ENCODE measurements at places on chromosomes 7 and 10.
A peak's percentile ranks its signal among the peaks of the same experiment; 100 is the strongest.

DNA sequence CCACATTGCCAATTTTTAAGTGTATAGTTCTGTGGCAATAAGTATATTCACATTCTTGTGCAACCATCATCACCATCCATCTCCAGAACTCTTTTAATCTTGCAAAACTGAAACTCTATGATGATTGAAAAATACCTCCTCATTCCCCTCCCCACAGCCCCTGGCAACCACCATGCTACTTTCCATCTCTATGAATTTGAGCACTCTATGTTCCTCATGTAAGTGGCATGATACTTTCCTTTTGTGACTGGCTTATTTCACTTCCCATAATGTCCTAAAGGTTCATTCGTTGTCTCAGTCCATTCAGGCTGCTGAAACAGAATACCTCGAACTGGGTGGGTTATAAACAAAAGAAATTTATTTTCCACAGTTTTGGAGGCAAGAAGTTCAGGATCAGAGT, 23.4 kb upstream of the EGR2 start:
- peak; percentile 84 for ATAC-seq

DNA sequence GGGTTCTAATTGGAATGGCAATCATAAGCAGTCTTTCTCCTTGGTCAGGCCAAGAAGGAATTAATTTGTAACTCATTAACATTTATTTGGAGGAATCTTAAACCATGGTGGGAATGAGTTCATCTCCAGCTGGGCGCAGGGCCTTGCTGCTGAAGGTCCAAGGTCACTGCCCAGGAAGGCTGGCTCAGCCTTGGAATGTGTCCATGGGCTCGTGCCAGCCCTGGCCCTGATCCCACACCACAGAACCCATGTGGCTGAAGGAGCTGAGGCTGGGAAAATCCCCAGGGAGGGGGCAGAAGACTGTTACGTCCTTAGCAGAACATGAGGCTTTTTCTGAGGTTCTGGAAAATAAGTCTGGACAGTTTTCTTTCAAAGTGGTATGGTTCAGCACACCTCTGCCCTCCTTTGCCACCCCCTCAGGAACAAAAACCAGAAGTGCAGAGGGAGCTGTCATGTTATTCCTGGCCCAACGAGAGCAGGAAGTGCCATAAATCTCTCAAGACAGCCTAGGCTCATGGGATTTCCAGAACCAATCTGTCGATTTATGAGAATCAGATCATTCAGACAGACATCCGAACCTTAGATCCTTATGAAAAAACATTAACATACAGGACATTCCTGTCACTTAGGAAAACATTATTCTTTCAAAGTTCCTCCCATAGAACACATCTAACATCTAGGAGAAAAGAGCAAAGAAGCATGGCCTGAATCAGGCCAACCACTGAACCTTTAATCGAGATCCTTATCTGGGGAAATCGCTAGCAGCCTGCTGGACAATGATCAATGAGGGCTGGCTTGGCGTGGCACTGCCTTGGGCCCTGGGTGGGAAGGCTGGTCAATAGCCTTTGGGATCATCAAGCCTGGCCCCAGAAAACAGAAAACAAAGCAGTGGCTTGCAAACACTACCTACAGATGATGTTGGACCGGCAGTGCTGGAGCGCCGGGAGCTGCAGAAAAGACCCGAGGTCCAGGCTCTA, 134.3 kb downstream of the TAX1BP1 start:
- ATAC-seq: no peak

DNA sequence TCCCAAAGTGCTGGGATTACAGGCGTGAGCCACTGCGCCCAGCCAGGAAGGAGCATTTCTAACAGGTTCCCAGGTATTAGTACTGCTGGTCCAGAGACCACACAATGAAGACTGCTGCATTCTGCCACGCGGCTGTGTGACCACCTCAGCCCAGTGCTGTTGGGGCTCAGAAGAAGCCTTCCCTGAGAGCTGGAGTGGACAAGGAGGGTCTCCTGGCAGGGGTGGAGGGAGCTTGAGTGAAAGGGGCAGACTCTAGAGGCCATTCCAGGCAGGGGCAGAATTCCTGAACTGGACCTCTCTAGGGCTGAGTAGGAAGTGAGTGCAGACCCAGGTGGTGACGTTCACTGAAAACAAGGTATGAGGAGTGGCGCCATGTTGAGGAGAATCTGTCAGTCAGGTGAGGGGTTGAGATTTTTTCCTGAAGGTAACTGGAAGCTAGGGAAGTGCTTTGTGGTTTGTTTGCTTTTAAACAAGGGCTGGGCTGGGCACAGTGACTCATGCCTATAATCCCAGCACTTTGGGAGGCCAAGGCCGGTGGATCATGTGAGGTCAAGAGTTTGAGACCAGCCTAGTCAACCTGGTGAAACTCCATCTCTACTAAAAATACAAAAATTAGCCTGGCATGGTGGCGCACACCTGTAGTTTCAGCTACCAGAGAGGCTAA, 67.6 kb downstream of the TACC2 start:
- ATAC-seq: no peak

GRCh38 chr7:96320442-96320841, 1.5 kb downstream of the SLC25A13 start:
- ATAC-seq: peak; percentile 51

- ATAC-seq: no peak
These were observed 6.7 kb downstream of the CPEB3 start for GRCh38 chr10:92284112-92284704.

GRCh38 chr10:88089498-88089897, 226.1 kb downstream of the PTEN start:
- no peak for ATAC-seq
